Eye (tissue), 1 donor: ENCODE measurements at places on chromosomes 7 and 10.

GRCh38 chr7:108127461-108127860 is 2.7 kb downstream of the LAMB4 start:
- no peak for DNase-seq

DNA sequence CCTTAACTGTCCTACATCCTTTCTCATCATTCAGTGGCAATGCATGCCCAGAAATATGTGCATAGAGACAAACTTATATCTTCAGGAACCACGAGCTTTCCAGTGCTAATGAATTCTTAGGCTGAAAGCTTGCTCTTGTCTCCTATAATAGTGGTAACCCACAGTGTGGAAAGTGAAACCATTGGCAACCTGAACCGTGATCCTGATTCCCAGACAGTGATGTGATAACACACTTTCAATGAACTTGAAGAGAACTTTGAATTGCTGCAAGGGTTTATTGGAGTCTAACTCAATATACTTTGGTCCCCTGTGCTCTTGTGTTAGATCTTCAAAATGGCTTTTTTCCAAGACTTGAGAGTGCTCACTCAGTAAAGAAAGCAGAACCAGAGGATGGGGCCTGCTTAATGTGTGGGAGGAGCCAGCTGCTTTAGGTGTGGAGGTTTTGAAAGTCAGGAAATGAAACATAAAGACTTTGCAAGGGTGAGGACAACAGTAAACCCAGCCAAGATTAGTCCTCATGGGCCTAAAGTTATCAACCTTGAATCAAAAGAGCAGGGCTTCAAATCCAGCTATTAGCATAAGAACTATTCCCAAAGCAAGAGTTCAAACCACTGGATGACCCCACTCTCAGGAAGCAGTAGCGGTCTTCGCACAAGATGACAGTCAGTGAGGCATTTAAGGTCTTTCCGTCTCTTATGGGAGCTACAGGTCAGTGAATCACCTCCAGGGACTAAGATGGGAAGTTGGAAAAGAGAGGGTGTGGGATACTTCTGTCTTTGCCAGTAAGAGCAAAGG is 332.4 kb upstream of the NRP1 start:
- no peak for DNase-seq

DNA sequence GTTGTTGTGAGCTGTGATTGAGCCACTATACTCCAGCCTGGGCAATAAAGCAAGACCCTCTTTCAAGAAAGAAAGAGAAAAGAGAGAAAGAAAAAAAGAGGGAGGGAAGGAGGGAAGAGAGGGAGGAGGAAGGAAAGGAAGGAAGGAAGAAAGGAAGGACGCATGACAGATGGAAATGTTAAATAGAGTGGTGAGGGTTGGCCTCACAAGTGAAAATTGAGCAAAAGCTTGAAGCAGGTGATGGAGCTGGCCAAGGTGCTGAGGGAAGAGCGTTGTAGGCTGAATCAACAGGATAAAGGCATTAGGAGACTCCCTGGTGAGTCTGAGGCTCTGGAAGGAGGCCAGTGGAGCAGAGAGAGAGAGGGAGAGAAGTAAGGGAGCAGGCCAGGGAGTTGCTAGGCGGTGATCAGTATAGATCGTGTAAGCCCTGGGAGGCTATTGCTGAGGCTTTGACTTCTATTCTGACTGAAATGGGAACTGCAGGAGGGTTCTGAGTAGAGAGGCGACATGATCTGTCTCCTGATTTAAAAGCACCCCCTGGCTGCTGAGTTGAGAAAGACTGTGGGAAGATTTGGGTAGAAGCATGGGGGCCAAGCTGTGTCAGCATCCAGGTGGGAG is 26.5 kb upstream of the TMEM248 start:
- peak; percentile 20 for DNase-seq

- peak; percentile 87 for DNase-seq
Observed at GRCh38 chr7:118195837-118196474, 12.0 kb downstream of the LSM8 start.

GRCh38 chr7:43768201-43768886 is 9.9 kb downstream of the BLVRA start:
- no peak for DNase-seq

DNA sequence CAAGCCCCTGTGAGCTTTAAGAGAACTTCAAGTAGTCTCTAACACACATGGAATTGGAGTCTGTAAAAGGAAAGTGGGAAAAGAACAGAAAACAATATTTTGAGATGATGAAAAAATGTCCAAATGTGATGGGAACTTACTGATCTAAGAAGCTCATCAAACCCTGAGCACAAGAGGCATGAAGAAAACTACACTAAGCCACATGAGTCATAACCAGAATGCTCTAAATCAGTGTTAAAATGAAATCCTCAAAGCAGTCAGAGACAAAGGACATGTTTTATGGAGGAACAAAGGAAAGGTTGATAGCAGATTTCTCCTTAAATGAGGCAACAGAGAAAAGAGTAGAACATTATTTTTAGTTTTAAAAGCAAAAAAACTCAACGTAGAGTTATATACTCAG is 37.2 kb downstream of the ZNF33A start:
- no peak for DNase-seq

DNA sequence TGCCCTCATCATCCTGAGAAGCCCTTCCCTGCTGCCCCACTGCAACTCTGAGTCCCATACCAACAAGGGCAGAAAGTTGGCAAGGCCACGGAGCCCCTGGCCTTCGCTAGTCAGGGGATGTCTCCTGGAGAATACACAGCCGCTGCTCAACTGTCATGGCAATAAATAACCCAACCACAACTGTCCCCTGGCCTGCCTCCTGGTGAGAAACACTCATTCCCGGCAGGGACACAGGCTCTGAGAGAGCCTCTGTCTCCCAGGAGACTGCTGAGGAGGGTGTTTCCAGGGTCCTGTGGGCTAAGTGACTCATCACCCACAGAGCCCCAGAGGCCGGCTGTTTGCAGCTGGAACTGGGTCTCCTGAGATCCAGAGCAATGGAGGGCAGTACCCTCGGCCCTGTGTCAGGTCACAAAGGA is 354.1 kb downstream of the TNS3 start:
- DNase-seq, result no peak

DNA sequence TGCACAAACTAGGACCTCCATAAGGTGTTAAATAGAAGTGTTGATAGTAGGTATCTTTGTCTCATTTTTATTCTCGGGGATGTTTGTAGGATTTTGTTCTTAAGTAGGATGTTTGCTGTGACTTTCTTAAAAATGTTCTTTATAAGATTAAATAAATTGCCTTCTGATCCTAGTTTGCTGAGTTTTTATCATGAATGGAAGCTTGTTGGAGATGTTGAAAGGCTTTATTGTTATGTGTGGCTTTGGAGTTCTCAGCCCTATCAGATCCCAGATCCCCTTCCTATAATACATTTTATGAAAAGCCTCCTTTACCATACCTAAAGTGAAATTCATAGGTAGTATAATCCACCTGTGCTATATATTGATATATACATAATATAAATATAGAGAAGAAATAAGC is 40.1 kb downstream of the NHLRC2 start:
- no peak for DNase-seq

GRCh38 chr10:102001435-102002068 is 54.4 kb downstream of the ARMH3 start:
- DNase-seq, result no peak

DNA sequence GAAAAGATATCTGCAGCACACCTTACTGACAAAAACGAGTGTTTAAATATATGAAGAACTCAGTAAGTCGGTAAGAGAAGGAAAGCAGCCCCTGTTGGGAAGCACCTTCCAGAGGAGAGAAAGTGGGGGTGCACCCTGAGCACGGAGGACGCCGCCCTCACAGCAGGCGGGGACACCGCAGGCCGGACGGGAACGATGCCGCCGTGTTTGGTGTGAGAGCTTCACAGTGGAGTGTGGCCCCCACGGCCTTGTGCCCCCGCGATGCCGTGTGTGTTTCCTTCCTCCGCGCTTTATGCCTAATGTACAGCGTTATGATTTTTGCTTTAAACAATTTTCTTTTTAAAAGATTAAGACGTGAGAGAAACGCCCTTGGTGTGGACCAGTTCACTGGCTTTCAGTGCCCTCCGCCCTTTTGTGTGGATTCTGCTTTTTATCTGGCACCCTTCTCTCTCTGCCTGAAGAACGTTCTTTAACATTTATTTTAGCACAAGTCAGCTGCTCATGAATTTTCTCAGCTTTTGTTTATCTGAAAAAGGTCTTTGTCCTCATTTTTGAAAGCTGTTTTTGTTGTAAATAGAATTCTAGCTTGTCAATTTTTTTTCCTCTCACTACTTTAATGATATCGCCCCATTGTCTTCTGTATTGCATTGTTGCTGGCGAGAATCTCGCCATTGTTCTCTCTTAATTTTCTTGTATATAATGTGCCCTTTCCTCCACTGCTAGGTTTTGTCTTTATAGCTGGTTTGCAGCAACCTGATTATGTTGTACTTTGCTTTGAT is 110.7 kb downstream of the INPP5A start:
- DNase-seq, result no peak
